HFFc6 (cell line): ENCODE measurements at places on chromosomes 16 and 17.

- no peak for DNase-seq
These were observed 4.6 kb upstream of the PYDC1 start for GRCh38 chr16:31221357-31222160.

DNA sequence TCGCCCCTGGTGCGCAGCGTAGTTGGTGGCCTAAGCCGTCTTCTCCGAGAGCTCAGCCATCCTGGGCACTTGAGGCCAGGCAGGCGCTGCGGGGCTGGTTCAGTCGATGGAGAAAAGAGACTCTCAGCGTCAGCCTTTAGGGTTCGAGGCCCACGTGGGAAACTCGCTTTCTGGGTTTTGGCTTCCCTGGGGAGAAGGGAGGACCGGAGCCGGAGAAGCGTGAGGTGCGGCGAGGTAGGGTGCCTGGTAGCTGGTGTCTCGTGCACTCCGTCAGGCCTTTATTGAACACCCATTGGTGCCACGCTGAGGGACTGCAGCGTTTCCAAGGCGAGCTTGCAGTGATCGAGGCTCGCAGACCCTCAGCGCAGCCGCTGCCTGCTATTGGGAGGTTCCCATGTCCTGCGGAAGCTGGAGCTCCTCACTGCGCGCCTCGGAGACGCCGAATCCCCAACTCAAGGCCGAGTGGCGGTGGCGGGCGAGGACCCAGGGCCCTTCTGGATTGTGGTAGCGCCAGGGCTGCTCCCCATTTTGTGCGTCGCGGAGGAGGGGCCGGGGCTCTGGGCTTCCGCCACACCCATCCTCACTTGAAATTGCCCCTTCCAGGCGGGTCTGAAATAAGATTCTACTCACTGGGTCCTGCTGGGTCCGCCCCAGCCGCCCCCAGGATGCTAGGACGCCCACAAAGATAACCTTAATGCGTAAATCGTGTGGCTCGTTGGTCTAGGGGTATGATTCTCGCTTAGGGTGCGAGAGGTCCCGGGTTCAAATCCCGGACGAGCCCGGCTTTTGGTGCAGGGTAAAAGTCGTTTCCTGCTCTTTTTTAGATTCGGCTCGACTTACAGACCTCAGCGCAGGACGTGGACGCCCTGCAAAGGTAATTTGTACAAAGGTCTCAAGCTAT is 1.2 kb downstream of the OR1F1 start:
- peak; percentile 72 for DNase-seq

GRCh38 chr16:23479138-23479537 is 26.1 kb upstream of the COG7 start:
- DNase-seq = no peak

- no peak for DNase-seq
These were observed 13.4 kb downstream of the SNX20 start for GRCh38 chr16:50667497-50668367.

GRCh38 chr16:86726340-86726739 is 148.0 kb downstream of the FOXL1 start:
- DNase-seq = no peak

GRCh38 chr16:9316615-9317014 is 225.2 kb downstream of the HAPSTR1 start:
- DNase-seq = no peak

DNA sequence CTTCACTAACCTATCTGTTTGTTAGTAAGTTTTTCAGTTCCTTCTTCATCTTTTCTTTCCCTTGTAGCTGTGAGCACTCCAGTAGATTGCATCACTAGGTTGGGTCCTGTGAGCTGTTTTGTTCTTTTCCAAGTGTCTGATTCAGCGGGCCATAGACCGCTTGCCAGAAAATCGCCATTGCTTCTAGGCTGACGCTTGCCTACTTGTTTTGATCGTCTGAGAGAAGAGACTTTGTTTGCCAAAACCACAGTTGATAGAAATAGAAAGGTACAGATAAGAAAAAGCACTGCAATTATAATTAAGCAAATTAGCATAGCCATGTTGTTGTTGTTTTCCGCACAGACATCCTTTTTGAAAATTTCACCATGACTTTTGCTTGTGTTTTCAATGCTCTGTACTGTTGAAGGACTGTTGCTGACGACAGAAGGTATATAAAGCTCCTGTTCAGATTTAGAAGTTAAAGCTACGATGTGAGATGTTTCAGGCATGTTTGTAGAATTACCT is 3.1 kb downstream of the EVI2A start:
- DNase-seq = peak; percentile 7

- DNase-seq = no peak
These were observed 253.0 kb upstream of the AXIN2 start for GRCh38 chr17:65814418-65814817.

DNA sequence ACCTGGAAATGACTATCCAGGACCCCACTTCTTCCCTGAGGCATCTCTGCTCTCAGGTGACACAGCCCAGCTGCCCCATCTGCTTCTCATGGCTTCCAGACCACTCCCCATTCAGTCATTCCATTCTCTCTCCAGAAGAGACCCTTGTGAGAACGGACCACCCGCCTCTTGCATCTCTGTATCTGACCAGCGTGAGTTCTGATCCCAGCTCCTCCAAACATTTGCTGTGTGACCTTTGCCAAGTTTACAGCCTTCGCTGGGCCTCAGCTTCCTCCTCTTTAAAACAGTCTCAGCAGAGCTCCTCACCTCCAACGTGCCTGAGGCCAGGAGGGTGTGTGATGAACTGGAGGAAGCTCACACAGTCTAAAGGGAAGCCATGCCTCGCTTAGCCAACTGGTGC is 39.6 kb downstream of the C16orf82 start:
- no peak for DNase-seq

- DNase-seq = no peak
These were observed 527 bp downstream of the EIF5A start for GRCh38 chr17:7307686-7308624.

GRCh38 chr17:1216217-1217088 is 36.7 kb upstream of the ABR start:
- no peak for DNase-seq

- DNase-seq = no peak
These were observed 14.4 kb downstream of the NTAN1 start for GRCh38 chr16:15041271-15042004.

GRCh38 chr17:57370037-57370581 is 113.8 kb downstream of the MSI2 start:
- DNase-seq = peak; percentile 64

DNA sequence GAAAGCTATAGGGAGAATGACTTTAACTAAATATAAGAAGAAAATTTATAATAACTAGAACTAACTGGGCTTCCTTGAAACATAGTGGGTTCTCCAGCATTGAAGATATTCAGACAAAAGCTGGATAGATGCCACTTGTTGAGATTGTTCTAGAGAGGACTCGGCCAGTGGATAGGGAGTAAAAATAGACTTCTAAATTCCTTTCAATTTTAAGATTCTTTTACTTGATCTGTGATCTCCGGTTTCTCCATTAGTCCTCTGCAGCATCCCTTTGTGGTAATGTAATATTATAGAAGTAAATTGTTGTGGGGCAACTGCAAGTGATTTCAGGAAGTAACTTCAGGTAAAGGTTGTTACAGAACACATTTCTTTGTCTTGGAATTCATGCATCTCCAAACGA is 10.3 kb upstream of the RARA start:
- peak; percentile 46 for DNase-seq

DNA sequence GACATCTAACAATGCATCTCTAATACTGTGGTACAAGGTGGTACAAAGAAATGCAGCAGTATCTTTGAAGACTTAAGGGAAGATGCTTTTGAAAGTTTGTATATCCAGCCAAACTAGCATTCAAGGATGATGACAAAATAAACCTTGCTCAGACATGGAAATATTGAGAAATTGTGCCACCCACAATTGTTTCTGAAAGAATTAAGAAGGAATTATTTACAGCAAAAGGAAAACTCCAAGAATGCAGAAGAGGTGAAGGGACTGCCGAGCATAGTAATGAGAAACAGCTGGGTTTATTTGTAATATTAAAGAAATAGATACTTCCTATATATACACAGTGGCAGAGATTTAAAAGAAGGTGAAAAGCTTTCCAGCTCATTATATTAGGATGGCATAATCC is 29.5 kb downstream of the PMFBP1 start:
- no peak for DNase-seq

GRCh38 chr17:49224198-49224996 is 6.2 kb downstream of the PHOSPHO1 start:
- DNase-seq = no peak

GRCh38 chr17:75524970-75525805 is at the start of gene LLGL2:
Gene LLGL2, plus strand, starts transcription at chr17:75525697. Its CDS starts 17,730 bp downstream, at chr17:75543427.
- DNase-seq = no peak

- DNase-seq = no peak
These were observed 417.2 kb upstream of the XYLT1 start for GRCh38 chr16:17887963-17888362.

DNA sequence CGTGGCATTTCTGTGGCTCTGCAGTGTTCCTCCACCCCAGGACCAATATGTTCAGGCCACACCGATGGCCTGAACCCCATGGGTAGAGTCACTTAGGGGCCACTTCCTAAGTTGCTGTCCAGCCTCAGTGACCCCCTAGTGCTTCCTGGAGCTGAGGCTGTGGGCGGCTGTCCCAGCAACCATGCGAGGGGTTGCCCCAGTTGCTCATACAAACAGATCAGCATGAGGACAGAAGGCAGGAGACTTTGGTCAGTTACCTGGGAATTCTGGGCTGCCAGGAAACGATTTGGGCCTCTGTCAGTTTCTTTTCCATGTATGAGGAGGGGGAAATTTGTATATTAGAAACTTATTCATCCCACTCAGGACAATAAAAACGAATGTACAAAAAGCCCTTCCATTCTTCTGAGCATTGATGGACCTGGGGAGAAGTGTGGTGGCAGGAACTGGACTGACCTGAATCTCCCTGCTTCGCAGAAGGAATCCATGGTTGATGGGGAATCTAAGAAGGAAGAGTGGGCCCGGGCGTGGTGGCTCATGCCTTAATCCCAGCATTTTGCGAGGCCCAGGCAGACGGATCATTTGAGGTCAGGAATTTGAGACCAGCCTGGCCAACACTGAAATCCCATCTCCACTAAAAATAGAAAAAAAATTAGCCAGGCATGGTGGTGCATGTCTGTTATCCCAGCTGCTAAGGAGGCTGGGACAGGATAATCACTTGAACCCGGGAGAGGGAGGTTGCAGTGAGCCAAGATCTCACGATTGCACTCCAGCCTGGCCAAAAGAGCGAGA is 4.9 kb upstream of the IL32 start:
- no peak for DNase-seq

DNA sequence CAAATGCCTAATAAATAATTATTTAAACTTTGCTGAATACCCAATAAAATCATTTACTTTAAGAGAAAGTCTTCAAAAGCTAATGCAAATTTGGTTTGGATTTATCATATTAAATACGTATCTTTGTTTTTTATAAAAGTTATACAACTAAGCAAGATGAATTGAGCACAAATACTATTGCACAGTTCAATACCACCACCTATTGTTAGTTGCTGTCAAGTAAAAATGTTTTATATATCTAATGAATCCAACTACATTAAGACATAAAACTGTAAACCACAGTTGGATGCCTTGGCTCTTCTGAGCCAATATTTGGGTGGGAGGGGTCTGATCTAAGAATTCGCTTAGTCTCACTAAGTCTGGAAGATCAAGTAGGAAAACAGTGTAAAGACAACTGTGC is 7.7 kb downstream of the FBXL20 start:
- no peak for DNase-seq

- DNase-seq = no peak
These were observed 37.6 kb downstream of the HS3ST4 start for GRCh38 chr16:25729188-25729915.

DNA sequence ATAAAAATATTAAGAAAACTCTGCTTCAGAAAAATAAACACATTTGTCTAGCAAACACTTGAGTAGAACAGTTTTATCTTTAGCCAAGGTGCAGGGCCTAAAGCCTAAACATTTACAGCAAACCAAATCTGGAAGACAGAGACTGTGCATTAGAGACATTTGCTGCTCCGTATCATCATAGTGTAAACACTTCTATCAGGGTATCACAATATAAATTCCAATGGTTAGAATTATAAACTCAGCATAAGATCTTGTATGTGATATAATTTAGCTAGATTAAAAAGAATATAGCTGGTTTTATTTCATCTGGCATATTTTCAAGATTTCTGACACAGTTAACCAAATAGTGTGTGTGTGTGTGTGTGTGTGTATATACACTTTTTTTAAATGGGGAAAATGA is 133.8 kb upstream of the NACA2 start:
- DNase-seq = no peak

DNA sequence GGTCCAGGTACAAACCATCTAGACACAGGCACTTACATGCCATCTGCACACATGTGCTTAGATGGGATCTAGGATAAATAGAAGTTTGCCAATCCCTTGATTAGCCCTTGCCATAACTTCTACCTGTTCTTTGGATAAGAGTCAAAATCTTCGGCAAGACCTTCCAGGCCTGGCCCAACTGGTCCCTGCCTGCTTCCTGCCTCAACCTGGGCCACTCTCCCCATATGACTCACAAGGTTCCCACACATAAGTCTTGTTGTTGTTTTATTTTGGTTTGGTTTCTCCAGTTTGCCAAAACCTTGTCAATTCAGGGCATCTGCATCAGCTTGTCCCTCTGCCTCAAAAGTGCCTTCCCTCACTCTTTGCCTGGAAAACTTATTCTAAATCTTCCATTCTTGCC is 95.3 kb upstream of the XYLT1 start:
- no peak for DNase-seq

DNA sequence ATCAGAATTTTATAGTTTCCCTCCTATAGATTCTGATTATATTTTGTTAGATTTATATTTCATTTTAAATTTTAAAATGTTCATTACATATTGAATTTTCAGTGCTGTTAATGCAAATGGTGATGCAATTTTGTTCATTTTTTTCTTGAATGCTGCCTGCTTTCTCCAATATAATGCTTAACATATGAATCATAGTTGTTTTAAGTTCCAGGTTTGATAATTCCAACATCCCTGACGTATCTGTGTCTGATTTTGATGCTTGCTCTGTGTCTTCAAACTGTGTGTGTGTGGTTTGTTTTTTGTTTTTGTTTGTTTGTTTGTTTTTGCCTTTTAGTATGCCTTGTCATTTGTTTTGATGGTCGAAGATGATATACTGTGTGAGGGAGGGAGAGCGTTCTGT is 134.7 kb upstream of the ELAC2 start:
- DNase-seq = no peak

DNA sequence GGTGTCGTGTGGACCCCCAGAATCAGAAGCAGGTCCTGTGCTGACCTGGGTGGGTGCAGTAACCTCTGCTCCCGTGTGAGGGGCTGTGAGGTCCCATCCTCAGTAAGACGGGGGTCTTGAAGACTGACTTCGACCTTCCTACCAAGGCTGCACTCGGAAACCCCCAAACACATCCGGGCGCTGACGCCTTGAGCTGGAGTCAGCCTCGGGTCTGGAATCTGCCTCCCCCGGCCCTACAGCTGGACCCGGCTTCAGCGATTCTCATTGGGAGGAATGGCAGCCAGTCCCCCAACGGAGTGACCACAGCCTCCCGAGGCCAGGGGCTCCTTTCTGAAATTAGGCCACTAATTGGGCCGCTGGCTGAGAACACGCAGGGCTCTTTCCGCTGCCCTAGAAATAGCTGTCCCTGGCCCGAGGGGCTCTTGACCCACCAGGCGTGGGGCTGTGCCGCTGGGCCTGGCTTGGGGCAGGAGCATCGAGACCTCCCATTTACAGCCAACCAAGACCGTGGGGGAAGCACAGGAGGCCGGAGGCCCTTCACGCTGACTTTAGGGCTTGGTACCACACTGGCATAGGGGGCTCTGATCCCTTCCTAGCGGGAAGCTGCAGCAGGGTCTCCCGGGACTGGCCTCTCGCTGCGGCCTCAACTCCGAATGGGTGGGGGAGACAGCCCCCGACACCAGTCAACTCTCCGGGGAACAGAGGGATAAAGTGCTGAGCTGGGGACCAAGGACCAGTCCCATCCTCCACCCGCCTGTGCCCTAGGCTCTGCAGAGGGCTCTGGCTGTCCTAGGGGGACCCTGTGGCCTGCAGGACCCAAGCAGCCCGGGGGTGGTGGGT is 2.6 kb upstream of the GNG13 start:
- no peak for DNase-seq
